ENCODE measurements at places on chromosomes 2 and 18. TPM values are rescaled to one million over a fixed set of nuclear protein-coding genes. Genes with fewer than 3 reads are reported as not detected.
A peak's percentile ranks its signal among the peaks of the same experiment; 100 is the strongest.

The SF3B1 gene
- 578 TPM for polyA plus RNA-seq

GRCh38 chr2:201136889-201137321, 20.9 kb downstream of the CFLAR start:
- DNase-seq: no peak

DNA sequence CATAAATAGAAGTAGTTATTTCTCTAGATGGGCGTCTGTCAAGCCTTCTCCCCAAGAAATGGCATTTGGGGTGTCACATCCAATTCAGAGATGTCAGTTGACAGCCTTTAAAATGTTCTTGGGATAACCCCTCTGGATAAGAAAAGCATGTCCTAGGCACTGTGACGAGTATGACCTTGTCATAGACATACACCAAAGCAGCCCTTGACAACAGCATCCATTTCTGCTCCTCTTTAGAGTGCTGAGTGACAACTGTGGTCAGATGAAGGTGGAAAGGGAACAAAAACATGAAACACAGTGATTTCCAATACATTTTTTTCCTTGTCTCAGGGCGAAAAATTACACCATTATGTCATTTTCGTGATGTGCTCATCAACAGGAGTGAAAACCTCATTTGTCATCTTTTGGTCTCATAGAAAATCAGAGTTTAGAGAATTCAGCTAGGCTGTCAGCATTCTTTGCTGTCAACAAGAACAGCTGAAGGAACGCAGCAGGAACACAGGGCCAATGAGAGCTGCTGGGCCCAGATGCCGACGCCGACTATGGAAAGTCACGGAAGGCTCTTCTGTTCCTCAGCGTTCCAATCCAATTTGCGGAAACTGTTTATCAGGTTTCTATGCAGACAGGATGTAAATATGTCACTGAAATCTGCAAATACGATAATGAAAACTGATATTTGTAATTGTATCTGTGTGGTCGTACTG, 193.2 kb downstream of the ICOS start:
- no peak for DNase-seq

The STARD6 gene
- 0.21 TPM for polyA plus RNA-seq

The MFSD2B gene
- 0.21 TPM for polyA plus RNA-seq

DNA sequence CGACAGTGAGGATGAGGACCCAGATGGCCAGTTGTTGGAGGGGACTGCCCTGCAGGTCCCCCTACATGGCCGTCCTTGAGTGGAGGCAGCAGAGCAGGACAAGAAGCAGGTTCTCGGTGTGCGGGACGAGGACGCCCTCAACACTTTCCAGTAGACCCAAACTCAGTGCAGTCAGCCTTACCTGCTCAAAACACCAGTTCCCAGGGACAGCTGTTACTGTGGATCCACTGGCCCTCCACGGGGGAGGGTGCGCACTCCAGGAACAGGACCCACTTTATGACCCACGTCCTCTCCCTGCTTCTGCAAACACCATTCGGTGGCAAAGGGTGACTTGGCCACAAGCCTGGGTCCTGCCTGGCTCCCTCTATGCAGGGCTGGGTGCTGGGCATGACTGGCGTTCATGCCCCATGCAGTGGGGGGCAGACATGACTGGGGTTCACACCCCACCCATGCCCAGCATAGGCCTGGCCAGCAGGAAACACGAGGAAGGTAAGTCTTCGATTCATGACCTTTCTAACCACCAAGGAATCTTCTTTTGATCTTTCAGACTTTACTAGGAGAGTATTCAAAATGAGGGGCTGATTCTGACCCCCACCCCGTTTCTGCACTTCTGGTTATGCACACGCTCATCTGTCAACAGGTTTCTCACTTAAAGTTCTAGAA, 233.7 kb downstream of the HDAC4 start:
- no peak for DNase-seq

DNA sequence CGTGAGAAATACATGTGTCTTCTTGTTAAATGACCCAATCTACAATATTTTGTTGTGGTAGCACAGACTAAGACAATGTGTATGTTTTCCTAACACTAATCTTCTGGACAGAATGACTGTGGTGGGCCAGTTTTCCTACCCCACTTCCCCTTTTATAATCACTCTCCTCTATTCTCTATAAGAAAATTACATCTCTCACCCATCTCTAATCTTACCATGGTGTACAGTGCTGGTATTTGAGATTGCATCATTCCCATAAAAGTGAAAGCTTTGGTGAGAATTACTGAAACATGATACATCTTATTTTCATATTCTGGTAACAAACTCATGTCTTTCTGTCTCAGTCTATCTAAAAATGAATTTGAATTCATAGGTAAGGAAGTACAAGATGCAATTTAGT, 40.5 kb downstream of the CAVIN2 start:
- no peak for DNase-seq

- DNase-seq: no peak
Measured at GRCh38 chr2:12430407-12431133, 286.2 kb upstream of the TRIB2 start.

The CCL20 gene
- 15.0 TPM for polyA plus RNA-seq

The NYAP2 gene
- 0.02 TPM for polyA plus RNA-seq

- DNase-seq: no peak
Measured at GRCh38 chr2:181304011-181304844, 153.0 kb upstream of the ITGA4 start.

GRCh38 chr2:61943251-61943650, 37.8 kb downstream of the COMMD1 start:
- no peak for DNase-seq

GRCh38 chr2:10675131-10675530, 14.6 kb downstream of the NOL10 start:
- DNase-seq: peak; percentile 45

The C2orf80 gene
- 0.07 TPM for polyA plus RNA-seq

The ACMSD gene
- polyA plus RNA-seq: not detected

The CCDC195 gene
- 0.07 TPM for polyA plus RNA-seq

The TEX44 gene
- polyA plus RNA-seq: 0.02 TPM

The ACTG2 gene
- 45.1 TPM for polyA plus RNA-seq

The VWA3B gene
- 0.30 TPM for polyA plus RNA-seq

DNA sequence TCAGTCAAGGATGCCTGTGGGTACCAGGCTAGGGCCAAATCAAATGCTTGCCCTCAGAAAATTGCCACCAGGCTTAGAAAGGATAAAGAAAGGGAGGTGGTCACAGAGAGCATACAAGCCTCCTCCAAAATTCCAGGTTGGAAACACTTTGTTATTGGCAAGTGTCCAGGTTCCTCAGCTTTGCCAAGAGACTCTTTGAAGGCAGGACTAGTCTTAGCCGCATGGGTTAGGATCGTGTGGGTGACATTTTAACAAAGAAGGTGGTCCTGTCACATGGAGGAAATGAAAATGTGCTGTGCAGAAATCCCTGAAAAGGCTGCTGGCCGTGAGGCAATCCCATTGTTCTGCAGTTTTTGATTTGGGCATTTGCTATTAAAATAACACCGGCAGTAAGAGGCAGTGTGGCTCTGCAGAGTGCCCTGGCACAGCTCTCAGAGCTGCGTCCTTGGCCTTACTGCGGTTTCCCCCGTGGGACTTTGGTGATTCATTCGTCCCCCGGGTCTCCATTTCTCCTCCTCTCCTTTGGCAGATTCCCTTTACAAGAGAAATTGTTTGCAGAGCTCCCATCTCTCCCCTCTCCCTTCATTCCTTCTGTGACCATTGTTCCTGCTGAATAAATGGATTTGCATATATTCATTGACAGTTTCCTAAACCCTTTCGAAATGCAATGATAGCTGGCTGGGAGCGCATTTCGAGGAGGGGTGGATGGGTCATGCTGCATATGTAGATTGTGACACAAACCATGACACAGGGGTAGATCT, 187.3 kb downstream of the VAPA start:
- no peak for DNase-seq

- DNase-seq: no peak
Measured at GRCh38 chr2:239824866-239825704, 200.1 kb downstream of the NDUFA10 start.

DNA sequence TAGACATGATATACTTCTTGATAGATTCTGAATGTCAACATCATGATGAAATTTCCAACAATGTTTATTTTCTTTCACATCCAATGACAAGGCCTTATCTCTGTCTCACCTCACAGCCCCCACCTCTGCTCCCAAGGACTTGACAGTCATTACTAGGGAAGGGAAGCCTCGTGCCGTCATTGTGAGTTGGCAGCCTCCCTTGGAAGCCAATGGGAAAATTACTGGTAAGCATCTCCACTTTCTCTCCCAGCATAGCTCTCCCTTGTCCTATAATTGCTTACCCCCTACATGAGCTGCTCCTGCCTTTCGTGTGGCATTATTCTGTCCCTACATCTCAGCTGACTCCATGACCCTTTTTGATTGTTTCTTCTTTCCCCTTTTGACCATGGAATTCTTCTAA, 821.8 kb downstream of the MBD2 start:
- DNase-seq: no peak

The THSD7B gene
- polyA plus RNA-seq: 0.50 TPM

The PTGR3 gene
- polyA plus RNA-seq: 18.2 TPM

DNA sequence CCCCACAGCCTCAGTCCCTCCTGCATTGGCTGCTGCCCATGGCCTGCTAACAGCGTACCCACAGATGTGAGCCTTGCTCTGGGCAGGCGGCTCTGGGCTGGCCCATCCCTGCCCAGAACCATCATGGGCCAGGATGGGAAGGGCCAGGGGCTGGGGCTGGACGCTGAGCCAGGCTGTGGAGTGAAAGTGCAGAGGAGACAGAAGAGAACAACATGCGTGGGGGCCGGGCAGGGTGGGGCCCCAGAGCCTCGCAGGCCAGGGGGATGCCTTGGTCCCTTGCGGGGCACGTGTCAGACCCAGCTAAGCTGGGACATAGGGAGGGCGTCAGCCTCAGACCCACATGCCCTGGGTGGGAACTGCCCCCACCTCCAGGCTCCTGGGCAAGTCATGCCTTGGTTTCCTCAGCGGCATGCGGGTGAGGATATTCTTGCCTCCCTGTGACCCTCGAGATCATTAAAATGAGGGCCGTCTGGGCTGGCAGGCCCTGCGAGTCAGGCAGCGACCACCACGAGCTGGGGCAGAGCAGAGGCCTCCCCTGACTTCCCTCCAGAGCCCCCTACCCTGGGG, 27.3 kb downstream of the GPC1 start:
- no peak for DNase-seq

- DNase-seq: no peak
Measured at GRCh38 chr18:75131381-75132000, 77.4 kb downstream of the PTGR3 start.

GRCh38 chr2:169012812-169013627, 18.1 kb downstream of the ABCB11 start:
- DNase-seq: no peak

DNA sequence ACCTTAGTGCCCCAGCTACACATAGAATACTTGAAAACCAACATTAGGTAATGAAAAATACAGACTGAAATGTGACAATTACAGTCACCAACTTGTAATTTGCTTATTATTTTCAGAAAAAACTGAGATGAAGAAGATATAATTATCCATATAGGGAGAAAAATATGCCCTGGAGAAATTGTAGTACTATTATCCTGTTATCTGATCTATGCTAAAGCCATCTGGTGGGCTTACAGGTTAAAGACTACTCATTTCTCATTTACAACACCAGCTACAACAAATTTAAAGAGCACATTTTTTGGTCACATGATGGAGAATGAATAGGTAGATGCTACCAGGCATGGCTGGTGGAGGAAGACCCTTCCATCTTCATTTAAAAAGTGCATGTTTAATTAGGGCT, 79.6 kb upstream of the NYAP2 start:
- DNase-seq: no peak

- DNase-seq: no peak
Measured at GRCh38 chr2:20438334-20439192, 8.3 kb upstream of the RHOB start.

DNA sequence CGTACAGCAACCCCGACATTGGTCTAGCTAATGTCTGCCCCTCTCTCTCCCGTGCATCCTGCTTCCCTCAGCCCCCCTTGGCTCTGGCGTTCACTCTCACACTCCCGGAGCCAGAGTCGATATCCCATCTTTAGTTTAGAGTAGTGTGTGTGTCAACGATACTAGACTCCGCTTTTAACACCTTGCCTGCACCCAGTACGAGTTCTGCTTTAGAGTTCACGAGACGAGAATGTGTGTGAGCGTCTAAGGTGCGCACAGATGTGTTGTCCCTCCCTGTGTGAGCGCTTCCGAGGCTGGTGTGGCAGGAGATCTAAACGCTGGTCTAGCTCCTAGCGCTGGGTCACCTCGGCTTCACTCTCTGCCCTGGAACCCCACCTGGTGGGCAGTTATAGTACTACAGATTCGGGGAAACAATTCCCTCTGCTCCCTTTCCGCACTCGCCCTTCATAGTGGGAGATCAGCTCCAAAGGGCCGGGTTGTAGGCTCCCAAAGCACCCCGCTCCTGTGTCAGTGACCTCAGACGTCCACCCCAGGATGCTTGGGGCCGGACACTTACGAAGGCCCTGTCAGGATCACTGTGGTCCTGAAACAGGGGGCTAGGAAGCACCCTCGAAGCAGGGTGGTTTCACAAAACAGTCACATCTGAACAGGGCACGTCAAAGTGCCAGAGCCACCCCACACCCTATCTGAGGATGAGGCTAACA, 2.6 kb upstream of the CYP26B1 start:
- DNase-seq: peak; percentile 28

The ST6GAL2 gene
- 0.57 TPM for polyA plus RNA-seq

GRCh38 chr2:30626397-30626796, 179.4 kb downstream of the LCLAT1 start:
- no peak for DNase-seq

- DNase-seq: no peak
Measured at GRCh38 chr18:2442006-2442405, 129.3 kb downstream of the METTL4 start.

The MAPK4 gene
- polyA plus RNA-seq: 3.1 TPM

DNA sequence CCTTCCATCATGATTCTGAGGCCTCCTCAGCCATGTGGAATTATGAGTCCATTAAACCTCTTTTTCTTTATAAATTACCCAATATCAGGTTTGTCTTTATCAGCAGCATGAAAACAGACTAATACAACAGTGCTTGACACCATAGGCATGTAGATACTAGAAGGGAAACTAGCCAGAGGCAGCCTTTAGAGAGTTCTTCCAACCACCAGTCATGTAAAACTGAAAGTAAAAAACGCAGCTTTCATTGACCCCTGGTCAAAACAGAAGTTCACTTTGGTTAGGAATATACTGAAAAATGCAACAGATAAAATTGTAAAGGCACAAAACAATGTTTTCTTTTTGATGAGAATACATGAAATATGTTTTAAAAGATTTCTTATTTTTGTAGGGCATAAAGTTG, 122.8 kb upstream of the L3MBTL4 start:
- no peak for DNase-seq

The ALKAL2 gene
- 13.3 TPM for polyA plus RNA-seq

DNA sequence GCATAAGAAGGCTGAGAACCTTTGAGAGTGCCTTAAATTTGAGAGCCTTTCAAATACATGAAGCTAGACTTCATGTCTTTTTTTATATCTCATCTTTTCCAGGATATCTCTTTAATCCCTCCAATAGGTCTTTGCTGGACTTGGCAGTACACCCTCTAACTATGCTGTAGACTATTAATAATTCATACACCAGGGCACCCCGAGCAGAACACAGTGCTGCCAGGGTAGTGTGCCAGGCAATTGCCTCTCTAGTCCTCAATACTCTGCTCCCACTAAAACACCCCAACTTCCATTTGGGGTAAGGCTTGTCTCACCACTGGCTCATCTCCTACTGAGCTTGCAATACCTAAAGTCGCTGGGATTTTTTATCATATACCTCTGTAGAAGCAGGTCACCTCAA, 80.8 kb downstream of the VIT start:
- DNase-seq: no peak

The RAB6C gene
- 0.05 TPM for polyA plus RNA-seq

- no peak for DNase-seq
Measured at GRCh38 chr2:159908623-159909022, 110.6 kb upstream of the CD302 start.

The CXCR4 gene
- 942 TPM for polyA plus RNA-seq

GRCh38 chr2:183014005-183014404, 24.3 kb downstream of the NCKAP1 start:
- DNase-seq: no peak

The GALR1 gene
- polyA plus RNA-seq: 0.02 TPM
